ENCODE measurements at places on chromosomes 2 and 18. TPM values are rescaled to one million over a fixed set of nuclear protein-coding genes. Genes with fewer than 3 reads are reported as not detected.
A peak's percentile ranks its signal among the peaks of the same experiment; 100 is the strongest.

- DNase-seq: no peak
Measured at GRCh38 chr2:74567881-74568280, 13.4 kb downstream of the DOK1 start.

GRCh38 chr2:192978395-192978794, 783.7 kb upstream of the TMEFF2 start:
- DNase-seq: no peak

DNA sequence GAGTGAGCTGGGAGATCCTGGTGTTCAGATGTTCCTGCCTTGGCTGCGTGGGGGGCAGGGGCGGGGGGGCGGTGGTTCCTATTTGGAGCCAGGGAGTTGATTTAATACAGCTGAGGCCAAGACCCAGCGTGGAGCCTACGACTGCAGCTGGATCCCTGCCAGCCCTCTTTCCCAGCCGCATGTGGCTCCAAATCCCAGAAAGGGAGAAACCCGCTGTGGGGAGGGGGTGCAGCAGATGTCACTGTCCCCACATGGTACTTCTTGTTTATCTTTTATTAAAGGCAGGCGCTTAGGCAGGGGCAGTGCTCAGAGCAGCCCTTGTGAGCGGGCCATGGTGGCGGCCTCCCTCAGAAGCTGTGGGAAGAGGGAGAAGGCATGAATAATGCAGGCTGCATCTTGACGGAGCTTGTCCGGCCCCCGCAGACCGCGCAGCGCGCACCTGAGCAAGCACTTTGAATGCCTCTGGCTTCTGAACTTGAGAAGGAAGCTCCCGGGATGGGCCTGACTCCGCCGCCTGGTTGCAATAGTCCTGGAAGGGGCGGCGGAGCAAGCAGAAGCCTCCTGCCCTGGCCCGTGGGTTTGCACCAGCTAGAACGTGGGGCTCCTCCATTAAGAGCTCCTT, 112.1 kb downstream of the GLI2 start:
- no peak for DNase-seq

DNA sequence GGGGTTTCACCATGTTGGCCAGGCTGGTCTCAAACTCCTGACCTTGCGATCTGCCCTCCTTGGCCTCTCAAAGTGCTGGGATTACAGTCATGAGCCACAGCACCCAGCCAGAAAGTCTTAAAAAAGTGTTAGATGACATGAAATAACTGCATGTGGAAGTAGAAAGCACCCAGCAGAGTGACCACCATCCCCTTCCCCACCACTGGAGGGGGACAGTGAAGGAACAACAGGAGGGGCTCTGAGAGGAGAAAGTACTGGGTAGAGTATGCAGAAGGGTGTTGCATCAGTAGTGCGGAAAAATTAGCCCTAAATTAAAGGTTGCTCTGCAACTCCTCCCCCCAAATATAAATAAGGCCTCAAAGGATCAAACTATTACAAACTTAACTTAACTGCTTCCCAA, 230.5 kb downstream of the ZNF521 start:
- no peak for DNase-seq

- DNase-seq: no peak
Measured at GRCh38 chr2:150376553-150377335, 110.7 kb downstream of the RND3 start.

The TMEM169 gene
- total RNA-seq: 0.89 TPM

DNA sequence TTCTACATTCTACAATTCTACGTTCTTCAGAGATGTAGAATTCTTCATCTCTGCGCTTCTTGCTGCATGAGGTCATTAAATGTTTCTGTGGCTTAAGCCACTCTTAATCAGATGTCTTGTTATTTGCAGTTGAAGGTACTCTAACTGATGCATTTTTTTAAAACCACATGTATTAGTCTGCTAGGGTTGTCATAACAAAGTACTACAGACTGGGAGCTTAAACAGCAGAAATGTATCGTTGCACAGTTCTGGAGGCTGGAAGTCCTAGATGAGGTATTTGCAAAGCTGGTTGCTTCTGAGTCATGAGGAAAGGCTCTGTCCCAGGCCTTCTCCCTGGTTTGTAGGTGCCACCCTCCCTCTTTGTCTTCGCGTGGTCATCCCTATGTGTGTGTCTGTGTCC, 176.3 kb upstream of the GLI2 start:
- DNase-seq: no peak

DNA sequence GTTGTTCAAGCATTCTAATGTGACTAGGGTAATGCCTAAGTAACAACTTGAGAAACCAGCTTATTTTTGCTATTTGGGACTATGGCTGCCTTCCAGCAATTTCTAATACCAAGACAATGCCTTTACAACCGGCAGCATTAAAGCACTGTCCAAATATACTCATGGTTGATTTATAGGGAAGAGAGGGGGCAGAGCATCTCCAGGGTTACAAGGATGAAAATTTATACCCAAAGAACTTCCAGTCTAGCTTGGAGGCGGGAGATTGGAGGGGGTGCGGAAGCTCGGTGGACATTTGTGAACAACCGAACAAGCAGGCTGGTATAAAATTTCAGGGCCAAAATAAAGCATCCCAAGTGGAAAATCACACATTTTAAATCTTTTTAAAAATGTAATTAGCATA, 294.9 kb upstream of the STON1 start:
- no peak for DNase-seq

DNA sequence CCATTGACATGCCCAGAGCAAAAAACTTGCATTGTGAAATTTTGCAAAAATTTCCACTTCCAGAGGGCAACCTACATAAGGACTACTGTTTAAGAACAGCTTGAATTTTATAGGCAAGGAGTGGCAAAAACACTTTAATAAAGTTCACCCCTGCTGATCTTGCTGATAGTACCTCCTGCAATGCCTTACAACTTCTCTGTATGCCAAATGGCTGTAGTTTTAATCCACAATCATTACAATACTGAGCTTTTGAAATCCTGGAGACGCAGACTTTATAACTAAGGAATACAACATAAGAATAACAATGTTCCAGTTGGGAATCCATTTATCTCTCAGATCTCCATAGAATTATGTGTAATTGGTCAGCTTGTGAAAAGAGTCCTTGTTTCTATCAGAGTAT, 247.5 kb downstream of the KCNJ3 start:
- no peak for DNase-seq

DNA sequence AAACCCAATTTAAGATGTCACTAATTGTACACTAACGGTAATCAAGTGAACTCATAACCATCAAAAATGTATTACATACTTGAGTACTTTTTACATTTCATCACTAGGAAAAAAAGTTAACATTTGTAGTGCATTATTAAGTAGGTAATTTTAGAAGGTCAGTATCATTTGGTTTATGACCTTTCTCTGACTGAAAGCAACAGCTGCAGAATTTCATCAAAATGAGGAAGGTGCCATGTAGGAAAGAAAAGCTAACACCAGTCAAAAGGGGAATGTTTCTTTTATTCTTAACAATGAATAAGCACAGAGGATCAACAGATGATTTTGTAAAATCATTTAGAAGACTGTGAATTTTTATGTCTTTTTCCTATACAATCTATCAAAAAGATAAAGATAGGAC, 79.0 kb downstream of the PIGN start:
- DNase-seq: no peak

The FAM237A gene
- total RNA-seq: not detected

- peak; percentile 55 for DNase-seq
Measured at GRCh38 chr2:84741182-84741822, 139.6 kb downstream of the TRABD2A start.

- no peak for DNase-seq
Measured at GRCh38 chr18:26409091-26409490, 139.3 kb downstream of the KCTD1 start.

The LDLRAD4 gene
- 8.7 TPM for total RNA-seq

GRCh38 chr2:118989481-118989880, 47.5 kb downstream of the MARCO start:
- DNase-seq: peak; percentile 9

GRCh38 chr2:129805899-129806298, 173.6 kb upstream of the RAB6C start:
- no peak for DNase-seq

DNA sequence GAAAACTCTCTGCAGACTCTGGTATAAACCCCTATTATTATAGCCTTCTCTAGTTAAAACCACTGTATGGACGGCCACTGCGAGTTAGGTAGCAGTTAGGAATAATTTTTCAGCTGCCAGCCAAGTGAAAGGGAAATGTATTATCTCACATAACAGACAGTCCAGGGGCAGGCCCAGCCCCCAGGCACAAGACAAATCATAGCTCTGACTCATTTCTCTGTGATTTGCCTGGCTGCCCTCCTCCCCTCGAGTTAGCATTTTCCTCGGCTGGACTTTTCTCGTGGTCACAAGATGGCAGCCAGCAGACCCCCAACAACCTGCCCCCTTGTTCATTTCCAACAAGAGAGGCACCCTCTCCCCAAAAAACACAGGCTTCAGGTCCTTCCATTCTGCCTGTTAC, 10.5 kb downstream of the VIT start:
- DNase-seq: no peak

The KCNE4 gene
- 16.3 TPM for total RNA-seq

The ZNF514 gene
- 37.5 TPM for total RNA-seq

DNA sequence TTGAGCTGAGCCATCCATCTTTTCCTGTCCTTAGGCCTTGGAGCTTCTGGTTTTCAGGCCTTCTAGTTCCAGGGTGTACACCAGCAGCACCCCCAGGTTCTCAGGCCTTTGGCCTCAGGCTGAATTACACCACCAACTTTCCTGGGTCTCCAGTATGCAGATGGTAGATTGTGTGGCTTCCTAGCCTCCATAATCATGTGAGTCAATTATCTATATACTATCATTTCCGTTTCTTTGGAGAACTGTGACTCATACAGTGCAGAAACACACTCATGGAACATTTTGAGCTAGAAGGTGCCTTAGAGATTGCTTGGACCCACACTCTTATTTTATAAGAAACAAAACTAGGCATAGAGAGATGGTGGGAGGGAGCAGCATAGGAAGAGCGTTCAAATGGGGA, 167.4 kb downstream of the NCK2 start:
- DNase-seq: no peak

The SERPINB10 gene
- total RNA-seq: not detected

DNA sequence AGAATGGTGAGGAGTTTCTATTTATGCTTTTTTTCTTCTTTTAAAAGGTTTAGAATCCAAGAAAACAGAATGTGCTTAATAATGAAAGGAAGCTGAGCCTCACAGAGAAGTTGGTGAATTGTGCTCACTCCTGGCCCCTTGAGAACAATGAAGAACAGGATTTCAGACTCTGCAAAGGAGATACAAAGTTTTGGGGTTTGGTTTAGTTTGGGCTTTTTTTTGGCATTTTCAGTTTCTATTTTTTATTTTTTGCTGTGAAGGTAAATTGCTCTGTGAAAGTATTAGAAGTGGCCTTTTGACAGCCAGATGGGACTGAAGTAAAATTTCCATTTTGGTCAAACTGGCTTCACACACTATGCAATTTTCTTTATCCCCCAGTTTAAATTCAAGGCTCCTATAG, 247.3 kb upstream of the GYPC start:
- no peak for DNase-seq

DNA sequence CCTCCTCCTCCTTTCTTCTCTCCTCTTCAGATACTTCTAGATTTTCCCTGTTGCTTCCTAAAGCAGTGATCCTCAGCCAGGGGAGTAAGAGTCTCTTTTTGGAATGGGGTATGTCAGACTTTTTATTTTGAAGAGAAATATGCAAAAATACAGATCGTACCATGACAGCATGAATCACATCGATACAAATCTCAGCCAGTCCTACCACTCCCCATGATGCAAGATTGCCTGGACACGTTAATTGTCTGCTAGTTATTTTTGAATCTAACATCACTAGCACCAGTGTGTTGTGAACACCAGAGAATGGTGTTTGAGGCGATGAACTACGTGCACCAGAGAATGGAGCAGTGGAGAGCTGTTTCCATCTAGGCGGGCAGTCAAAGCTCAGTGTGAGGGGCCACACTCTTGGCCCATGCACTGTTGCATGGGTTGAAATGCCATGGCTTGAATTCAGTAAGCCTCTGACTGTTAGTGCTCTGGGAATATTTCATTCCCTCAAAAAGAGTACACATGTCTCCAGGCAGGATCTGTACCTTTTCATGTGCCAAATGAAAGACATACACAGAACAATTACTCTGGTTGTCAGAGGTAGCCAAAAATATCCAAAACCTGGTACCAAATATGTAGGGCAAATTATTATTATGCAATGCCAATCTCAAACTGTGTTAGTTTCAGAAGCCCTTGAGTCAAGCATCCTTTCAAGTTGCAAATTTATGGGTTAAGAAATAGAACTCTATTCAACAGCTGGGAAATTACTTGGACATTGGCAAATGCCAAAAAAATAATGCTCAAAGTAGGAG, 46.3 kb upstream of the RALBP1 start:
- DNase-seq: no peak

GRCh38 chr2:237280229-237280628, 133.7 kb downstream of the COL6A3 start:
- no peak for DNase-seq

GRCh38 chr2:155266583-155266982, 568.1 kb downstream of the KCNJ3 start:
- no peak for DNase-seq

The NUP35 gene
- 59.4 TPM for total RNA-seq

DNA sequence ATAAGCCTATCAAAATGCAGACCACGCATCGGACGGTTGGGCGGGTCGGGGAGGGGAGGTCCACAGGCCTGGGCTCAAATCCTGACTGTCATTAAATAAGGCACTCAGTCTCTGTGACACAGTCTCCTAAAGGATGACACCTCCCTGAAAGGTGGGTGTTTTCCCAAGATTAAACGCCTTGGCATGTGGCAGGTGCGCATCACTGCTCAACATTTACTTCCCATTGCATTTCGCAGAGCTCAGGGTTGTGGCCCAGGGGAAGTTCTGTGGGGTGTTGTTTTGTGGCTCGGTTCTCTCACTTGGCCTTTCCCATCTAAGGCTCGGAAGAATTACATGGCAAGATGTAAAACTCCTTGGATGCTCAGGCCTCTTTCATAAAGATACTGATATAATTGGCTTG, 107.4 kb downstream of the NCK2 start:
- no peak for DNase-seq

- no peak for DNase-seq
Measured at GRCh38 chr2:128748336-128748735, 429.7 kb upstream of the HS6ST1 start.

The SLC39A6 gene
- 17.7 TPM for total RNA-seq

GRCh38 chr2:127943186-127943585, 57.4 kb upstream of the AMMECR1L start:
- DNase-seq: no peak

- peak; percentile 86 for DNase-seq
Measured at GRCh38 chr2:235238537-235238936, 255.3 kb upstream of the AGAP1 start.

- DNase-seq: no peak
Measured at GRCh38 chr2:177359836-177360595, 32.6 kb upstream of the AGPS start.

- no peak for DNase-seq
Measured at GRCh38 chr2:137178951-137179377, 413.6 kb downstream of the THSD7B start.

DNA sequence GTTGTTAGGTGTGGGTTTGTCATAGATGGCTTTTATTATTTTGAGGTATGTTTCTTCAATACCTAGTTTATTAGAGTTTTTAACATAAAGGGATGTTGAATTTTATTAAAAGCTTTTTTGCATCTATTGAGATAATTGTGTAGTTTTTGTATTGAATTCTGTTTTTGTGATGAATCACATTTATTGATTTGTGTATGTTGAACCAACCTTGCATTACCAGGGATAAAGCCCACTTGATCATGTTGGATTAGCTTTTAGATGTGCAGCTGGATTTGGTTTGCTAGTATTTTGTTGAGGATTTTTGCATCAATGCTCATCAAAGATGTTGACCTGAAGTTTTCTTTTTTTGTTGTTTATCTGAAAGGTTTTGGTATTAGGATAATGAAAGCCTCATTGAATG, 328.2 kb downstream of the ADCYAP1 start:
- no peak for DNase-seq

Data from stomach (tissue), 19 donors.